ENCODE measurements at places on chromosomes 4 and X. TPM values are rescaled to one million over a fixed set of nuclear protein-coding genes. Genes with fewer than 3 reads are reported as not detected.

Gene AFP
- total RNA-seq, result not detected

Gene CCSER1
- under 0.01 TPM for total RNA-seq

Gene FAM199X
- 14.9 TPM for total RNA-seq

Gene FHDC1
- 0.16 TPM for total RNA-seq

Gene SLC25A31
- not detected for total RNA-seq

Gene STS
- total RNA-seq, result 1.7 TPM

Gene GYG2
- total RNA-seq, result 11.3 TPM

Gene HHIP
- total RNA-seq, result 0.24 TPM

Gene CTAG2
- not detected for total RNA-seq

Gene PPP1R2C
- not detected for total RNA-seq

Gene ETDB
- not detected for total RNA-seq

Gene CYBB
- total RNA-seq, result not detected

Gene WAS
- total RNA-seq, result 0.48 TPM

Gene ADGRL3
- total RNA-seq, result 27.1 TPM

Gene HTRA3
- 10.3 TPM for total RNA-seq

Measured in epithelial cell of alveolus of lung (primary cell).